ENCODE measurements at places on chromosomes 1 and 21.

DNA sequence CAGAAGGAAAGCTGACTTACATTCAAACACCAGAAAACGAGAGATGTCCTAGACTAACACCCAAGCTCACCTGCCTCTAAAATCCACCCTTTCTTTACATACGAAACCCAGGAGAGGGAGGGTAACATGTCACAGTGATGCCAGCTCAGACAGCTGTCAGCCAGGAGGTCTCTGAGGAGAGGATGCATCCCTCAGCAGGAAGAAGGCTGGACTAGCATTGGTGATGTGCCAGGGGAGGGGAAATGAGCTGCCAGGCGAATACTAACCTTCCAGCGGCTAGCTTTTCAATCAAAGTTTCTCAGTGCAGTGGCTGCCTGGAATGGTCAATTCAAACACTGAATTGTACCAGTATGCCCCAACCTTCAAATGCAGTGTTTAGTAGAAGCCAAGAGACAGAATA, 3.6 kb upstream of the UBE2G2 start:
- no peak for DNase-seq

GRCh38 chr1:160615660-160616059, 31.2 kb downstream of the SLAMF1 start:
- no peak for DNase-seq

GRCh38 chr1:18013216-18013615, 94.4 kb upstream of the IGSF21 start:
- DNase-seq: no peak

- no peak for DNase-seq
Measured at GRCh38 chr1:46687093-46687659, 15.5 kb downstream of the TEX38 start.

- DNase-seq: no peak
Measured at GRCh38 chr1:19640363-19641316, 3.5 kb upstream of the NBL1 start.

DNA sequence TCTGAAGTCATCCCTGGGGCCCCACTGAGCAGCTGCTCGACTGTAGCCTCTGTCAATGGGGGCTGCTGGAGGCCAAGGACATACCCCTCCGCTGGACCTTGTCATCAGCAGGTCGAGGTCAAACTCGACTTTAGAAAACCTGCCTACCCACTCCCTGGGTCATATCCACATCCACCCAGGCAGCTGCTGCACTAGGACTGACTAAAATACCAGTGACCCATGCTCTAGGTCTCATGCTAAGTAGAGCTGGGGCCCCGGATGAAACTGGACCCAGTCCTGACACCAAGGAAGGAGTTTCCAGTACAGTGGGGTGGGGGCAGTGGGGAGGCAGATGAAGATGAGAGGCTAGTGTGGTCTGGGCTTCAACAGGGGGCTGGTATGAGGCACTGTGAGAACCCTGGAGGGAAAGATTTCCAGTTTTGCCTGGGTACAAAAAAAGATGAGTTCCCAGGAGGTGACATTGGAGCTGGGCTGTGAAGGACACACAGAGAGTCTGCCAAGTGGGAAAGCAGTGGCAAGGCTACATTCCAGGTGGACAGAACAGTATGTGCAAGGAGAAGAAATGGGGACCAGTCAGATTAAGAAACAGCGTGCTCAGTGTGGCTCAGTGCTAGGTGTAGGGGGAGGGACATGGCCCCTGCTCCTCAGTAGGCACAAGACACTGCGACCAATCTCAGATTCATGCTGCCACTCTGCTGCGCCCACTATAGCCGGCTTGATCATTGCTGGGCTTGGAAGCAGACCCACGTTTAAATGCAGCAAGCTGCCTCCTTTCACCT, 12.4 kb downstream of the SLC2A1 start:
- DNase-seq: no peak

DNA sequence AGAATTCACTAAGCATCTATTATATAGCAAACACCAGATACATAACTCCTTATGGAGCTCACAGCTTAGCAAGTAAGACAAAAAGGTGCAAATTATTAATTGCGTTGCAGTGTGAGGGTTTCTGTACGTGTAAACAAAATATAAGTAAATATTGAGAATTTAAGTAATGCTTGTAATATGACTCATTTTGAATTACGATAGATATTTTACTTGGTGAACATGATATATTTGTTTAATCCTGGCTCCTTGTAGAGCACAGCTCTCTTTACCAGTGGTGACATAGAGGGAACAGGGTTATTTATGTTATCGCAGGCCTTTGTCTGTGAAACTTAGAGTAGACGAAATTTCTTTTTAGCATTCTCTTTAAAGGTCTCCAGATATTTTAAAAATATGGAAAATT, 36.4 kb downstream of the LYPLAL1 start:
- no peak for DNase-seq

DNA sequence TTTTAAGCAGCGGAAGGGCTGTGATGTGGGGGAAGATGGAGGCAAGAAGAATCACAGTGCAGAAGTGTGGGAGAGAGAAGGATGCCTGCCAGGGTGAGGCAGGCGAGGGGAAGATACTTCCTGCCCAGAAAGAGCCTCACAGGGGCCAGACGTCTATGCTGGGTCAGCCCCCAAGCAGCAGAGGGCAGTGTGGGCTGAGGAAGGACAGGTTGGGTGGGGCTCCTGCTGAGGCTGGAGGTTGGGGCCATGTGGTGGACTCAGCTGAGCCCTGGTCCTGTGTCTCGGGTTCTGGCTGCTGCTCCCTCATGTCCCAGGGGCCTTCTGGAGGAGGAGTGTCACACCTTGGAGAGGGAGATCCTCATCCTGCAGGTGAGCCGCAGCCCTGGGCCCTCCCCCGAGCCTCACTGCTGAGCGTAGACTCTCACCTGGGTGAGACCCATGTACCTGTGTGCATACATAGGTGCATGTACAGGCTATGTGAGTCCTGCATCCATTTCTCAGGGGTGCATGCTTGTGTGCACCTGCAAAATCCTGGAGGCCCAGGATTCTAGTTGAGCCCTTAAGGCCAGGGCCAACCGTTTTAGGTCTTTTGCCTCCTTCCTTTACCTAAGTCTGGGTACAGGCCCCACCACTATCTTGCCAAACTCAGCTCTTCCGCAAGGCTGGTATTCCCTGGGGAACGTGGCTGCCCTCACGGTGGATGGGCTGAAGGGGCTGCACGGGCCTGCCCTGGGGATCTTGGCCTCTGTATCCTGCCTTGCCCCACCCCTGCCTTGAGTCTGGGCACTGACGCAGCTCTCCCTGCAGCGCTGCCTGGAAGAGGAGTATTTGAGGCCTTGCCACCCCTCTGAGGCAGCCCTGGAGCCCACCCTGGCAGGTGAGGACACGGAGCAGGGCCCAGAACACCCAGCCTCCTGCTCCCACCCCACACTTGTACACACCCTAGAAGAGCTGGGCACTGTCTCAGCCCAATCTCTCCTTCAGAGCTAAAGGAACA, 3.7 kb downstream of the CCDC24 start:
- DNase-seq: no peak

Measured in stimulated activated CD4-positive, alpha-beta T cell treated with anti-CD3 and anti-CD28 coated beads, TNF-alpha, amount 100 ng/mL, for 48 hours (primary cell).